Activated naive CD4-positive, alpha-beta T cell treated with anti-CD3 and anti-CD28 coated beads for 36 hours (primary cell): ENCODE measurements at places on chromosomes 2 and 18. TPM values are rescaled to one million over a fixed set of nuclear protein-coding genes. Genes with fewer than 3 reads are reported as not detected.

The LRRTM1 gene
- total RNA-seq, result not detected

The APLF gene
- total RNA-seq, result 2.7 TPM

The CXCR1 gene
- total RNA-seq, result not detected

The BMP10 gene
- not detected for total RNA-seq

The TCF23 gene
- total RNA-seq, result not detected

The FKBP1B gene
- 0.35 TPM for total RNA-seq

The SLC14A1 gene
- 0.26 TPM for total RNA-seq

DNA sequence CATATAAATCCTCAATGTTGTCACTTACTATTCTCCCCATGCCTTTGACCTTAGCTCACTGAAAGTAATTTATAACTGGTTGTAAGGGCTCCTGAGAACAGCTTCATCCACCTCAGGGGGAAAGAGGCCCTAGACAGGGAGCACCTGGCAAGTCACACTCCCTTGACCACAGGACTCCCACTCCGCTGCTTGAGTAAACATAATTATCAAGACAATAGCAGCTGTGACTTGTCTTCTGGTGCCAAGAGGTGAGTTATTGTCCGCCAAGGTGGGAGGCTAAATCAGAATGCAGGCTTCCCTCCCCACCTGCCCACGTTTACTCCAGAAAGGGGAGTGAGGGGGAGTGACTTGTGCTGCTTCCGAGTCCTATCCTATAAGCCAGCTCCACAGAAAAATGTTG, 230.6 kb upstream of the LRATD1 start:
- DNase-seq, result no peak

- DNase-seq, result no peak
These were observed 39.1 kb upstream of the NCOA1 start for GRCh38 chr2:24451805-24452501.

DNA sequence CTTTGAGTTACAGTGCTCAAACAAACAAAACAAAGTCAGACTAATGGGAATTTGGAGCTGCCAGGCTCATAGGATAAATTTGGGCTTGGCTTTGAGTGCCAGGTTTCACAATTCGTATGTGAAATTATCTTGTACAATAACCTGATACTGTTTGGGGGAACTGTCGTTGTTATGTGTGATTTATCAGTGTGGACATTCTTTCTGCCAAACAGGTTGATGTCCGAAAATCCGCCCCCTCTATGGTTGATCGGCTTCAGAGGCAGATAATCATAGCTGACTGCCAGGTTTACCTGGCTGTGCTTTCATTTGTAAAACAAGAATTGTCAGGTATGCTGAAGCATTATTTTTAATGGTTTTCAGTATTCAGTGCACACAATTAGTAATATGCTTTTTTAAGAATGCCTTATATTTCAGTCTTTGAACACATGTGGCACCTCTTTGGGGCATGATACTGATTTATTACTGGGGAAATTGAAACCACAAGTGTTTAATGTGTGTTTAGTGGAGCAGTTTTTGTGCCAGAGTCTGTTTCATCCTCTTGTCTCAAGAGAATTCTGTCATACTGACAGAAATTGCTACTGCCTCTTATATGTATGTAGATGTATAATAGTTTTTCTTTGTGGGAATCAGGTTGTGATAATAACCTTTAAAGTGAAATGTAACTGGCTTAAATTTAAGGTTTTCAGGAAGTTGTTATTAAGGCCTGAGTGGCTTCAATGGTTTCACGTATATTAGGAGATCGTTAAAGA, 54.6 kb downstream of the TTC39C start:
- no peak for DNase-seq

- DNase-seq, result peak; percentile 81
These were observed 13.4 kb downstream of the SERPINB7 start for GRCh38 chr18:63788447-63789096.

DNA sequence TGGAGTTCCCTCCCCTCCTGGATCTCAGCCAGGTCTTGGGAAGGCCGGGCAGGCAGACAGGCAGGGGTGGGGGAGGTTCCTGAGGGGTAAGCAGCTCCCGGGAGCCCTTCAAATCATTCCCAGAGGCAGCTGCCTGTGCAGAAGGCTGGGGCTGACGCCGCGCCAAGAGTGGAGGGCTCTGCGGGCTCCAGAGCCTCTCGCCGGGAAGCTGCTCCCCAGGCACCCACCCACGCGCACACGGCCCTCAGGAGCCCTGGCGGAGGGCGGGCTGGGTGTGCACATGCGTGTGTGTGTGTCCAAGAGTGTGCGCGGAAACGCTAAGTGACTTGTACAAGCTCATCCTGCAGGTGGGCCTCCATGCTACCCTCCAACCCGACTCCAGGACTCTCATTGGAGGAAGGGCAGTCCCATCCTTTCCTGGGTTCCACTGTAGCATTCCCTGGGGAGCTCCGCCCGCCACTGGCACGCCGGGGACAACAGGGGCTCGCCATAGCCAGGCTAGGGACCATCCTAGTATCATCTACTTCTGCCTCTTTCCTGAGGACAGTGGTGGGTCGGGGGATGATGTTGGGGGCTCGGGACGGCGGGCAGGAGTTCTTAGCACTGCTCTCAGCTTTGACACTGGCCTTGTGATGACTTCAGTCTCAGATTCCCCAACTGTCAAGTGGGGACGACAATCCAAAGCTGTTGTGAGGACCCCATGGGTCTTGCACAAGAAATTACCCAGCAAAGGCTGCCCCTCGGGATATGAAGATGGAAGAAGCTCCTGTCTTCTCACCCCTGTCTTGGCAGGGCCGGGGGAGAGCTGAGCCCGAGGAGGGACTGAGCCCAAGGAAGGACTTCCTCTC, 50.3 kb downstream of the INHBB start:
- DNase-seq, result no peak

- DNase-seq, result no peak
These were observed 47.4 kb downstream of the MGAT5 start for GRCh38 chr2:134301099-134301927.

DNA sequence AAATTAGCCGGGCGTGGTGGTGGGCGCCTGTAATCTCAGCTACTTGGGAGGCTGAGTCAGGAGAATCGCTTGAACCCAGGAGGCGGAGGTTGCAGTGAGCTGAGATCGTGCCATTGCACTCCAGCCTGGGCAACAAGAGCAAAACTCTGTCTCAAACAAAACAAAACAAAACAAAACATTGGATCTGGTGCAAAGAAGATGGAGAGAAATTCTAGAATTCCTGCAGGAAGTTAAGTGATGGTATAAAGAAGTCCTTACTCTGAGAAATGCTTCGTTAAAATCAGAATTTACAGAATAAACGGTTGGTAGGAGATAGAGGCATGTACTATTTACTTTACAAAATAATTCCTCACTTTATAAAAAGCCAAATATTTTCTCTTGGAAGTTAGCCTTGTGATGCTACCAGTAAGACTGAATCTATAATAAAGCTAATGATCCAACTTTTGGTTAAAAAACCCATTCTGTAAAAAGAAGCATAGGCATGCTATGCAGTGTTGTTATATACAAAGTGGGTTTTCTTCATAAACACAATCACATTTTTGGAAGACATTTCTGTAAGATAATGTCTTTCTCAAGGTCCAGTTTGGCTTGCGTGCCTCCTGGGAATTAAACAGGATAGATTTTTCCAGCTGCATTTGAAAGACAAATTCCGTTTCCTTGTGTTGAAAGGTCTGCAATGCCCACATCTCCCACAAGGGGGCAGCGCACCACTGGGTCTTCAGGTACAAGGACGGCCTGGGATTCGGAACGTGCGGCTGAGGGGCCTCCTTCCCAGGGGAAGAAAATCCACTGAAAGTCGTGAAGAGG, 35.6 kb upstream of the PNO1 start:
- DNase-seq, result peak; percentile 87

- no peak for DNase-seq
These were observed 15.0 kb downstream of the MLPH start for GRCh38 chr2:237501892-237502513.

DNA sequence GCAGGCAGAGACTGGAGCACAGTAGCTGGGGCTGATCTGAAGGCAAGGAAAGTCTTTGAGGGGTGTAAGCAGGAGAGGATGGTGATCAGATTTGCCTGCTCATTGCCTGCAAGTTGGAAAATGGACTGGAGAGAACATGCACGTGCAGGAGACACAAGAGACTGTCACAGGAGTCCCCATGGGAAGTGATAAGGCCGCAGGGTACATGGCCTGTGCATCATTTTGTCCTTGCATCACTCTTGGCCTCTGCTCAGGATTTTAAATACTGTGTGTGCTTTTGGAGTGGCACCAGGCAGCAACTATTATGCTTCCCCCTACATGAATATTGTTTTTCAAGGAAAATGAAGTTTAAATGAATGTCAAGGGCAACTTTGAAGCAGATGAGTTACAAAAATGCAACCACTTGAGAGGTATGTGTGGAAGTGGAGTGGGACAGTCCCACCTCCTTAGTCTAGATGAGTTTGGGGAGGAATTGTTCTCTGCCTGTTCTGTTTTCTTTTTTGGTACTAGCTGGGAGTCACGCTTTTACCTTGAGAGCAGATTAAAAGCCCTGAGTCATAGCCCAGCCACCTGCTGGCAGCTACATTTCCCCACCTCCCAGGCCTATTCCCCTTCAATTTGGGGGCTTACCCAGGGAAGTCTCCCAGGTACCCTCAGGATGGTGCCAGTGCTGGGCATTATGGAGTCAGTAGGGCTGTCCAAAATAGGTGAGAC, 19.3 kb downstream of the MAPK4 start:
- no peak for DNase-seq

DNA sequence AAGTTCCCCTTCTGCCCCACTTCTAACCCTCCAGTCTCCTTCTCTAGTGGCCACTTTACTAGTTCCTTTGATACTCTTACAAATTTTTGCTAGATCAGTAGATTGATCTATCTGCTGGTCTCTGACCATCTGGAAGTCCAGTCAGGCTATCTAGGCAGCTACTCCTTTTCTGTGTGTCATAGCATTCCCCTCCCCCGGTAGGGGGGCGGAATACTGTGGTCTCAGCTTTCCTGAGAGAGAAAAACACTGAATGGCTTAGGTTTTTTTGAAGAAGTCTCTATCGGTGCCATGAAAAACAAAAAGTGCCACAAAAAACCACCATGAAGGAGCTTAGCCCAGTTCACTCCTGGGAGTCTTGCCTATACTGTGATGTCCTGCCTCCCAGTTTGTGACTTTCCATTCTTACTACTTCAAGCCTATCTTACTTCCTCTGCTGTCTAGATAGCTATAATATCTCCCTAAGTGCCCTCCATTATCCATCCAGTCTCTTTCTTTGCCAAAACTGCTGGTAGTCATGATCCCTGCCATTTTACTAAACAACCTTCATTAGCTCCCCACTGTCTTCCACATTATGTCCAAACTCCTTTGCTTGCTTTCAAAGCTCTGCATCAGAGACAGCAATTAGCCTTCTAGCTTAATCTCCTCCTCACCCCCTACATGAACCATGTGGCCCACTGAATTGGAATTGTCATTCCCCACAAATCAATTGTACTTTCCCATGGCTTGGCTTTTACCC, 29.9 kb downstream of the TPGS2 start:
- no peak for DNase-seq

GRCh38 chr2:32947484-32948143, 861 bp downstream of the LTBP1 start:
- peak; percentile 30 for DNase-seq
